NCI-H1417 treated with DMSO at 0.1 percent for 48 hours (cell line): ENCODE measurements at places on chromosomes 13 and 19.
A peak's percentile ranks its signal among the peaks of the same experiment; 100 is the strongest.

DNA sequence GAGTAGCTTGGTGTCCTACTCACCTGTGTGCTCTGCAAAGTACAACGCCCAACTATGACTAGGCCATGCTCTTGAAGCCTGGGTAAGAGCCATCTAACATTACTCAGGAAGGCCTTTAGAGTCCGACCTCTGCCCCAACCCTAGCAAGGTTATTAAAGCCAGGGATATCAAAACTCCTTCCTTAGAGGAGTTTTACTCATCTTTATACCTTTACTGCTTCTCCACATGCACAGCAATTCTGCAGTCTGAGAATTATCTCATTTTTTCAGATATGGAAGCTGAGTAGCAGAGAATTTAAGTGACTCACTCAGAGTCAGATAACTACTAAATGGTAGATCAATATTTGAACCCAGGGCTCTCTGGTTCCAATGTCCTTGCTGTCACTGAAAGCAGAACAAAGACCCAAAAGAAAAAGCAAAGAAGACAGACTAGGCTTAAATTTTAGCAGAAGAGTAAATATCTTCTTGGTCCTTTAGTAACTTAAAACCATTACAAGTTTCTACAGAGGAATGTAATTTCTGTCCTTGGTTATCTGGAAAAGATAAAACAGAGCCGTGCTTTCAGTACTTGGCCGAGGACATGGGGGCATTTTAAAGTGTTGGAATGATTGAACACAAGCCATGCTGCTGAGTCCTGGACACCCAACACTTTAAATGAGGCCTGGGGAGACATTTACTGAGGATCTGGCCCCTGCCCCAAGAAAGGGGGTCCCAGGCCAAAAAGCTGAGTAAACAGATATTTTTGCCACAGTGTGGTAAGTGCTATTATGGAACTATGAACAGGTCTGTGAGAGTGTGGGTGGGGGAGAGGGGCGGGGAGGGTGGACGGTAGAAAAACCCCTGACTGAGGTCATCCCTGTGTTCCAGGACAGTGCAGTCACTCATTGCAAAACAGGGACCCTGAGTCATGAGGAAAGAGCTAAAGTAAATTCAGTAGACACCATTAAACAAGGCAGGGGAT lies 18.4 kb upstream of the KPNA3 start:
- DNase-seq = no peak

DNA sequence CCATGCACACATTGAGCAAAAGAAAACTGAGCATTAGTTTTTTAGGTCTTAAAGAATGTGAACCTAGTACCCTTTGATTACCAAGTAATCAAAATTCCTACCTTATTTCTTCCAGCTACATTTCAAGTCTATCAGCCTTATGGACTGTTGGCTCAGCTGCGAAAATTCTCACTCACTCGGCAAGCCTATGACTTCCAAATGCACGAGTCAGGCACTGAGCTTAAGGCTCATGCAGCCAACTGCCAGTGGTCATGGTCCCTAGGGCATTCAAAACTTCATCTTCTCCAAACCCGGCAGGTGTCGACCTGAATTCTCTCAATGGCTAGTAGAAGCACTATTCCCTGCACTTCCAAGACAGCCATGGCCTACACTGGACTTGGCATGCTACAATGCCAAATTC lies 41.2 kb downstream of the RUBCNL start:
- DNase-seq = no peak

DNA sequence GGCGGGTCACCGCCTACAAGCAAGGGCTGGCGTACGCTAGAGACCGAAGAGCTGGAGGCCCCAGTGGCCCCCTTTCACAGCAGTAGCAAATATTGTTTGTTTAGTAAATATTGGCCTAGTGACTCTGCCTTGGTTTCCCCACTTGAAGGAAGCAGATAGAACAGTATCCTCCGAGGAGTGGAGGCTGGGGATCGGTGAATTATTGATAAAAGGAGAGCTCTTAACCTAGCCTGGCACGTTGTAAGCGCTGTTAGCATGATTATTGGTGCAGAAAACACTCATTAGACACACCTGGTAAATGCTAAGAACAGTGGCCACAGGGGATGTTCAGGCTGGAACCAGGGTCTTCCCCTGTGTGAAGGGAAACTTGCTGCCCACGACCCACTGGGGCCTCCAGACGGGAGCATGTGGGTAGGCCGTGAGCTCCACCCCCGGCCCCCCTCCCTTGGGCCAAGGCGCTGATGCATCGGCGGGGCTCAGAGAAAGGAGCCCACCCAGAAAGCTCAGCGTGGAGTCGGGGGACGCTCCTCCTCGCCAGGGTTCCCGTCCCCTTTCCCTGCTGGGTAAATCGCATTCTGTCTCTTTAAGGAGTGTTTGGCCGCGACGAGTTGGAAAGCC lies 2.3 kb downstream of the IER2 start:
- no peak for DNase-seq

DNA sequence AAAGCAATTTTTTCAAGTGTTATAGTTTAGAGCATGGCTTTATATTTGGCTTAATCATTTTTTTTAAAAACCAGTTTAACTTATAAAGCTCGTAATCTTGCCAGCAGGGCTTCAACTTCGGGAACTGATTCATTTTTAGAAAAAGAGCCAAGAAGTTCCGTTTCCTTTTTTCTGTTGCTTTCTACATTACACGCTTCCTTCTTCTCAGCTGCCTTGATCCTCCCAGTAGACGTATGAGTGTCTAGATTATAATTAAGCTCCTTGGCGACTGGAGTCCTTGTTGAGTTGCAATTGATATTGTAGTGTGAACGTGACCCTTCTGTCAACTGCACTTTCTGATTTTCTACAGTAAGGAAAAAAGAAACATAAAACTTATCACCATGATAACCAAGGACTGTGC lies 497.2 kb downstream of the DIAPH3 start:
- no peak for DNase-seq

- peak; percentile 9 for DNase-seq
These were observed 8.2 kb upstream of the ATF5 start for GRCh38 chr19:49920624-49921363.

- no peak for DNase-seq
These were observed 75.7 kb upstream of the SGCG start for GRCh38 chr13:23105051-23105450.

GRCh38 chr13:80931118-80931517 lies 590.2 kb upstream of the SPRY2 start:
- DNase-seq = no peak

DNA sequence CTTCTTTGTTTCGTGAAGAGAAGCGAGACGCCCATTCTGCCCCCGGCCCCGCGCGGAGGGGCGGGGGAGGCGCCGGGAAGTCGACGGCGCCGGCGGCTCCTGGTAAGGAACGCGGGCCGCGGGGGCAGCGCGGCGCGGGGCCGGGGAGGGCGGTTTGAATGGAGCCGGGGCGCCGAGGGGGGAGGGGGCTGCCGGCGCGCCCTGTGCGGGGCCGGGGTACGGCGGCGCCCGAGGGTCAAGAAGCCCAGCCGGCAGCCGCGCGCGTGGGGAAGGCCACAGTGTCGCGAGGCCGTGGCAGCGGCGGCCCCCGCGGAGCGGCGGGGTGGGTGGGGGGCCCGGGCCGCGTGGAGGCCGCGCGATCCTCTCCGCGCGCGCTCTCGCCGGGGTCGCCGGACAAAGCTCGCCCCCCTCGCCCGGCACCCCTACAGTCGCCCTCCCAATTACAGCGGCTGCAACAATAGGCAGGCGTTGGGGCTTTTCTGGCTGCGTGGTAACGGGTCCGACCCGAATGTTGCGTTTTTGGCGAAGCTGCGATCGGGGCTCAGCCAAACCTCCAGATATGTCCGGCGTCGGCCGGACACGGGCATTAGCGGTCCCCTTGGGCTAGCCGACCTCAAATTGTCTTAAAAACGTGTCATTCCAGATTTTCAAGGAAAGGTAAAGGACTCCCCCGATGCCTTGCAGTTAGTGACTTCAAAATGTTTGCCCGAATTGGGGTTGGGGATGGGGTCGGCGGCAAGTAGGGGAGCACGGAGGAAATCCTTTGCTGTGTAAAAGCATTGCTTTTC lies 437 bp downstream of the SMARCA4 start:
- peak; percentile 30 for DNase-seq
